ENCODE measurements at places on chromosomes 3 and 15.
A peak's percentile ranks its signal among the peaks of the same experiment; 100 is the strongest.

GRCh38 chr3:112769286-112769978, 77.2 kb downstream of the CD200R1L start:
- DNase-seq, result no peak

DNA sequence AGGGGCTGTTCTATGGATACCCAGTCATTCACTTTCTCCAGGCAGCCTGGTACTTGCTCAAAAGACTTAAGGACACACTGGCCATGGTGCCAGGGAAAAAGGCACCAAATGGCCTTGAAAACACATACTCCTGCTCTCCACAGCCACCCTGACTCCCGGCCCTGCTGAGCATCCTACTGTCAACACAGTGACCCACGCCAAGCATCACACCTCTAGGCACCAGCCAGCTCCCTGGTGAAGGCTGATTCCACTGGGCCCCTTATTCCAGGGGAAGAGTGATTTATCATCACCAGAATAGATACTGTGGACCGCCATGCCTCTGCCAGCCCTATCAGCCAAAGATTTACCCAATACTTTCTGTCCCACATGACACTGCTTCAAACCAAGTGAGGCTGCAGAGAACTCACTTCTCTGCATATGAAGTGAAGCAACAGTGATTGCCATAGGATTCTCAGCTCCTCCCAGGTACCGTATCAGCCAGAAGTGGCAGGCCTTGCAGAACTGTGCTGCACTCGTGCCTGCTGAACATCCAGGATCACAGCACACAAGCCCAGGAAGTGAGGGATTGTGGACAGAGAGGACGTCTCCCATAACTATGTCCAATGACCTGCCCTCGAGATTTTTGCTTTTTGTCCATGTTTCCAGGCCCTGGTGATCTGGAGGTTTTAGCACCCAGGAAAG, 63.7 kb downstream of the WHAMM start:
- no peak for DNase-seq

- no peak for DNase-seq
These were observed 45.1 kb downstream of the NOX5 start for GRCh38 chr15:69059557-69059943.

DNA sequence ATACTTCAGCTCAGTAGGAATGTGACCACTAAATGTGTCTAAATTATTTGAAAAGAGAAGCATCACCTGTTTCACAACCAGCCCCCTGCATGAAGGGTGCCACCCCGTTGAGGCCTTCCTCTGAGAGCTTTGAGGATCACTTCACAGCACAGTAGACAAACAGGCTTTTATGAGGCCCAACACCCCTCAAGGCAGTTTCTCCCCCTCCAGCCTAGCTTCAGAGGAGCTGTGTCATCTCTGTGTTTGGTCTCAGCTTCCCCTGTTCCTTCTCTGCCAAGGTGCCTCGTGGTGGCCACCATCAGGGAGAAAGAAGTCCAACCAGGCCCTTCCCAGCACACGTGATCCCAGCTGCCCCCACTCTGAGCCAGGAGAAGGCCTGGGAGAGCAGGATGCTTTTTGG, 21.6 kb upstream of the DUSP7 start:
- no peak for DNase-seq

- no peak for DNase-seq
These were observed 68.8 kb upstream of the ATP2B2 start for GRCh38 chr3:10574101-10574620.

DNA sequence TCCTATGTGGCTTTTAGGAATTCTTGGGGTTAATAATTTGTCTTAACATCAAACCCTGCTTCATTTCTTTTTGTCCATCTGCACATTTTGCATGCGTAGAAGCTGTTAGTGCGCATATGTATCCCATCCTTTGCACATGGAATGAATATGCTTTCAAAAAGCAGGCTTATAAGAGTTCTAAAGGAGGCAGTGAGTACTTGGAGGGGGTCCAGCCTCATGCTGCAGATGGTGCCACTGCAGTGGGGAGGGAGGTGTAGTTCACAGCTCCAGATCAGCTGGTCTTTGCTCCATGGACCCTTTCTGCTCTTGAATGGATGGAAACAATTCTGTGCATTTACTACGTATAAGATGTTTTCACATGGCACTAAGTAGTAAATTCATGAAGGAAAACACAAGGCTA, 20.7 kb upstream of the SSR3 start:
- no peak for DNase-seq

DNA sequence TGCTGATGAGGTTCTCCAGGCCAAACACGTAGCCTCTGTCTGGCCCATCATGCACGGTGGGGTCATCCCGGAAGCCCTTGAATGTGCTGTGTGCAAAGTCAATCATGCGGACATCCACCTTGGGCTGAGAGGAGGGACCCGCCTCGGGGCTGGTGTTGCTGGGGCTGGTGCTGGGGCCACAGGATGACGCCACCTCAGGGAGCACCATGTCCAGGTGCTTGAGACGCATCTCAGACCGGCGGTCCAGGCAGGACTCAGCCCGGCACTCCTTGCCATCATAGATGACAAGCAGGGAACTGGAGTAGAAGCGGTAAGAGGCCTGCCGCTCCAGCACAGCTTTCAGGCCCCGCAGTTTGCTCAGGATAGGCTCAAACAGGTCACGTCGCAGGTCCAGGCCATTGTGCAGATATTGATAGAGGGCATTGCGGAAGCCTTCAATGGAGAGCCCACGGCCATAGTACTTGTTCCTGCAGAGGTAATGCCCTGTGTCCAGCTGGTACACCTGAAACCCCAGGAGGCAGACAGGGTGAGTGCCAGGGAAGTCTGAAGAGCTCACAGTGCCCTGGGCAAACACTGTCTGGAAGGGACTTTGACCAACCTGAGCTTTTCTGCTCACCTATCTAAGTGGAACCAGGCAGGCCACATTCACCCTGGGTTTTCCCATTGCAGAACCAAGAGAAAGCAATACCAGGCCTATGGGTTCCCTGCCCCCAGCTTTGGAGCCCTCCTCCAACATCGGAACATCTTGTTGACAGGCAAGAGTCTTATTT, 3.6 kb upstream of the GMPPB start:
- no peak for DNase-seq

- no peak for DNase-seq
These were observed 88.1 kb downstream of the MDFIC2 start for GRCh38 chr3:70224337-70224736.

DNA sequence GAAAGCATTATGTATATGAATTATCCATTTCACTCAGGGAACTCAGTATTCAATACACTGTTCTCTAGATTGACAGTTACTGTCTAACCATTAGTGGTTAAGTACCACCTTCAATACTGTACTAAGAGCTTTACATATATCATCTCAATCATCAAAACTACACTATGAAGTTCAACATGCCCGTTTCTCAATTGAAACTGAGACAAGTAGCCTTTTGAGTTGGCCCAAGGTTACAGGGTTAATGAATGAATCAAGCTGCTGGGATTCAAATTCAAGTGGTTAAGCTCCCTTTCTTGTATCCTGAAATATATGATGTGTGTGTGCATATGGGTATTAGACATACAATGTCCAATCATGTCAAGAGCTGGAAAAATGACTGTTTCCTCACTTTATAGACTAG, 5.8 kb downstream of the TASOR start:
- no peak for DNase-seq

DNA sequence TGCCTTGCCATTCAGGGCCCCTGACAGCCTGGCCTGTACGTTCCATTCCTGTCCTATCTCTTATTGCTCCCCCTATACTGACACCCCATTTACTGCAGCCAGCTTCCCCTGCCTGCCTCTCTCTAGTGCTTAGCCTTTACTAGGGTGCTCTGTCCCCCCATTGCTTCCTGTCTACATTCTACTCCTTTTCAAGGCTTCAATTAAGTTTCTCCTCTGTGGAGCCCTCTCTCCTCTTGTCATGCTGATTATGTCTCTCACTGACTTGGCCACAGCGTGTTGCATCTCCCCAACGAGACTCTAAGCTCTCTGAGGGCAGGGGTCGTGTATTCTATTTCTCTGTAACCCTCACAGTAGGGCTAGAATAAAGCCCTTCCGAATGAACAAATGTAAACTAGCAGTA, 185.2 kb downstream of the RPLP1 start:
- no peak for DNase-seq

GRCh38 chr15:35078221-35078915, 6.7 kb downstream of the NANOGP8 start:
- peak; percentile 26 for DNase-seq

- DNase-seq, result no peak
These were observed 252.2 kb downstream of the SHQ1 start for GRCh38 chr3:72595927-72596610.

DNA sequence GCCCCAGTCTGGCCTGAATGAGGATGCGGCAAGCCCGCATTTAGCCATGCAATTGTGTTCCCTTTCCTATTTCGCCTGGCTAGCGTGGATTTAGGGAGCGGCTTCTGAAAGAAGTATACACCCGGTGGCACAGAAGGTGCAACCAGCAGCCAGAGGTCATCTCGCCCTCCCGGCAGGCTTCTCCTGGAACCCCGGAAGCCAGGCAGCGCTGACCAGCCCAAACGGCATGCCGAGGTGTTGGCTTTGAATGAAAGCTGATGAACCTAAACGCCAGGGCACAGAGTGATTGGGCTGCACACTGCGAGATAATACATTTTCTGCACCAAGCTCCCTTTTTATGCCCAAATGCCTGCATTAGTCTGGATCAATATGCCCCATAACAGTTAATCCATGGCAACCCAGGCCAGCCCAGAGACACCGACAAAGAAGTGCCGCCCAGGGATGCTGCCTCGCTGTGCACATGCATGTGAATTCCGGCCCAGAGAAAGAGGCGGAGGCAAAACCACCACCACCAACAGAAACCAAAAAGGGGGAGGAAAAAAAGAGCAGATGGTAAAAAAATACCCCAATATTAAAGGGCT, 1.4 kb downstream of the SRGAP3 start:
- DNase-seq, result no peak

- no peak for DNase-seq
These were observed 93.7 kb upstream of the UBE3A start for GRCh38 chr15:25532269-25533140.

DNA sequence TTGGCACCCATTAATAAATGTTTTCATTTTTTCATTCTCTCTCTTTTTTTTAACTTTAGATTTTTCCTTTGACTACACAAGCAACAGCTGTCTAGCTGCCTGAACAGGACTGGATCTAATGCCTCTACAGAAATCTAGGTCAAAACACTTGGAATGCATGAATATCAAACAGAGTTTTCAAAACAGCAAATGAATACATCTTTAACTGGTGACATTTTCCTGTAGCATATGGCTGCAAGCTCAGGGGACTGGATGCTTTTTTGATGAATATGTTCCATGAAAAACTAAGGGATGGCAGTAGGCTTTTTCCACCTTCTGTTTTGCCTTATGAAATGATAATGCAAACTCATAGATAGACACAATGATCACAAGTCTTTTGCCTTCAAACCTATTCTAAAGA, 661.7 kb downstream of the MCTP2 start:
- no peak for DNase-seq

GRCh38 chr3:177451301-177451750, 254.0 kb upstream of the TBL1XR1 start:
- DNase-seq, result no peak

- no peak for DNase-seq
These were observed 111.5 kb downstream of the FILIP1L start for GRCh38 chr3:100002599-100003350.

DNA sequence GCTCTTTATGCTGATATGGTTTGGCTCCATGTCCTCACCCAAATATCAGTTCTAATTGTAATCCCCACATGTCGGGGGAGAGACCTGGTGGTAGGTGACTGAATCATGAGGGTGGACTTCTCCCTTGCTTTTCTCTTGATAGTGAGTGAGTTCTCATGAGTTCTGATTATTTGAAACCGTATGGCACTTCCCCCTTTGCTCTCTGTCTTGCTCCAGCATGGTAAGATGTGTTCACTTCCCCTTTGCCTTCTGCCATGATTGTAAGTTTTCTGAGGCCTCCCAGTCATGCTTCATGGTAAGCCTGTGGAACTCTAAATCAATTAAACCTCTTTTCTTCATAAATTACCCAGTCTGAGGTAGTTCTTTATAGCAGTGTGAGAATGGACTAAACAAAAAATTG, 107.6 kb downstream of the IMPG2 start:
- no peak for DNase-seq

GRCh38 chr3:195888311-195888761, 20.0 kb downstream of the TNK2 start:
- DNase-seq, result no peak

- DNase-seq, result no peak
These were observed 3.4 kb upstream of the OGG1 start for GRCh38 chr3:9746330-9746729.

GRCh38 chr3:53503195-53503594, 8.8 kb downstream of the CACNA1D start:
- DNase-seq, result no peak

GRCh38 chr3:27568393-27568792, 84.2 kb upstream of the SLC4A7 start:
- DNase-seq, result no peak

DNA sequence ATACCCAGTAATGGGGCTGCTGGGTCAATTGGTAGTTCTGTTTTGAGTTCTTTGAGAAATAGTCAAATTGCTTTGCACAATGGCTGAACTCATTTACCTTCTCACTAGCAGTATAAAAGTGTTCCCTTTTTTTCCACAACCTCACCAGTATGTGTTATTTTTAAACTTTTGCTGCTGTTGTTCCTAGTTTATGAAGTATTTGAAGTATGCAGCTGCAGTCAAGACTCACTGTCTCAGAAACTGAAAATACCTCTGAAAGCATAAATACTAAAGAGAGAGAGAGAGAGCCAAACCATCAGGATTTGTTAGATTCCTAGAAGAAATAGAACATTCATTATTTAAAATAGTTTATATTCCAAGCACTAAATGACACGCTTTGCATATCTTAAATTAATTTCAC, 764.2 kb downstream of the NTRK3 start:
- no peak for DNase-seq

GRCh38 chr3:29245441-29245840, 35.4 kb upstream of the RBMS3 start:
- DNase-seq, result no peak

DNA sequence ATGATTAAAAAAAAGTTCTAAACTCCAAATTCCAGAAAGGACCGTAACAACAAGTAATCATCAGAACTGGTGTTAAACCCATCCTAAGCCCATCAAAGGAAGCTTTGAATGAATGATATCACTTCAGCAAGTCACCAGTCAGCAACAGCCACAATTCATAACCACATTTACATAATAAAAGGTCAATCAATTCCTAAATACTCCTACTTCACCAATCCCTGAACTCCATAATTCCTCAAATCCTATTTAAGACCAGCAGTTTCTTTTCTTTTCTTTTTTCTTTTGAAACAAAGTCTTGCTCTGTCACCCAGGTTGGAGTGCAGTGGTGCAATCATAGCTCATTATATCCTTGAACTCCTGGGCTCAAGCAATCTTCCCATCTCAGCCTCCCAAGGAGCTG, 40.5 kb downstream of the TTBK2 start:
- DNase-seq, result no peak

- no peak for DNase-seq
These were observed 153.8 kb downstream of the ULK4 start for GRCh38 chr3:41808152-41808551.

GRCh38 chr3:181103605-181104004, 114.1 kb upstream of the DNAJC19 start:
- no peak for DNase-seq
